ENCODE measurements at places on chromosomes 7 and 10.

DNA sequence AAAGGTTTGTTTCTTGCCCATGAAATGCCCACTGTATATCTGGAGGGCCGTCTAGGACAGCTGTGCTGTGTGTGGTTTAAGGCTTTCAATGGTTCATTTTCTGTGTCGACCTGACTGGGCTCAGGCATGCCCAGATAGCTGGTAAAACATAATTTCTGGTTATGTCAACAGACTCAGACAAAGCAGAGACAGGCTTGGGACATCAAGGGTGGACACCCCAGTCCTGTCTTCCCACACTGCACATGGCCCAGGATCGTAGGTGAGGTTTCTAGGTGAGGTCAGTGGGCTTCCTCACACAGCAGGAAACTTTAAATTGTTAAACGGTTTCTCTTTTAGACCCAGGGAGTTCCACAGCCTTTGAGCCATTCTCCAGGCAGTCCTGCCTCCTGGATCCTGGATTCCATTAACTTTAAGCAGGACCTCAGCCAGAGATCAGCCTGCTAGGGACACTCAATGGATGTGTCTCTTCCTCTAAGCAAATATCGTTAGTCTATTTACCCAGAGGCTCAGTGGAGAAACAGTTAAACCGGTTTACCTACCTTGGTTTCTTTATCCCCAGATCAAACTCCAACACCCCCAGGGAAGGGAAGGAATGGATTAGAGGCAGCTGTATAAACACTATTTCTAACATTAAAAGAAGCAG is 66.4 kb downstream of the ST8SIA6 start:
- no peak for DNase-seq

- no peak for DNase-seq
Observed at GRCh38 chr7:90859521-90859920, 263.4 kb downstream of the CDK14 start.

DNA sequence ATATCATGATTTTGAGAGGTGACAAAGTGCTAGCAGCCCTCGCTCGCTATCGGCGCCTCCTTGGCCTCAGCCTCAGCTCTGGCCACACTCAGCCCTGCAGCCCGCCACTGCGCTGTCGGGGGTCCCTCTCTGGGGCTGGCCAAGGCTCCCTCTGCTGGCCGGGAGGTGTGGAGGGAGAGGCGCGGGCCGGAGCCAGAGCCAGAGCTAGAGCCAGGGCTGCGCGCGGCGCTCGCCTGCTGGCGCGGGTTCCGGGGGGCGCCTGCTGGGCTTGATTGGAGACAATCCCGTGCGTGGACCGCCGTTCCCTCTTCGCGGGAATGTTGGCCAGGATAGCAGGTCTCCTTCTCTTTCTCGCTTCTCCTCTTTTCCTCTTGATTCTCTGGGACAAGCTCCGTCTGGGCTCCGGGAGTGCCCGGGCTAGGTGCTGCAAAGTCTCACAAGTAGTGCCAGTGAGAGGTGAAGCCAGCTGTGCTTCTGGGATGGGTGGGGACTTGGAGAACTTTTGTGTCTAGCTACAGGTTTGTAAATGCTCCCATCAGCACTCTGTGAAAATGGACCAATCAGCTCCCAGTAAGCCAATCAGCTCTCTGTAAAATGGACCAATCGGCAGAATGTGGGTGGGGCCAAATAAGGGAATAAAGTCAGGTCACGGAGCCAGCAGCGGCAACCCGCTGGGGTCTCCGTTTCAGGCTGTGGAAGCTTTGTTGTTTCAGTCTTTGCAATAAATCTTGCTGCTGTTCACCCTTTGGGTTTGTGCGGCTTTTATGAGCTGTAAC is 43.4 kb upstream of the ELMO1 start:
- DNase-seq = no peak

DNA sequence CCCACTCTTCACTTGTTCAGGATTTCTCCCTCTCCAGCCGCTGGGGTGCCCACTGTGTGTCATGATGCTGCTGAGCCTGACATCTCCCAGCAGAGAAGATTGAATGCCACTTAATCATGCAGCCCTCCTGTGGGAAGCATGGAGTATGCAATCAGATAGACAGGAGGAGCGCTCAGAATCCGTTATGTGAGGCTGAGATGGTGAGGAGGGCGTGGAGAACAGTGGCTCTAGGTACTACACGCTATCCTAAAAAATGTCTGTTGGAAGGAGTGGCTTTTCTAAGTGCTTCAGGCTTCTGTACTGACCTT is 334.3 kb downstream of the LRMDA start:
- DNase-seq = no peak

DNA sequence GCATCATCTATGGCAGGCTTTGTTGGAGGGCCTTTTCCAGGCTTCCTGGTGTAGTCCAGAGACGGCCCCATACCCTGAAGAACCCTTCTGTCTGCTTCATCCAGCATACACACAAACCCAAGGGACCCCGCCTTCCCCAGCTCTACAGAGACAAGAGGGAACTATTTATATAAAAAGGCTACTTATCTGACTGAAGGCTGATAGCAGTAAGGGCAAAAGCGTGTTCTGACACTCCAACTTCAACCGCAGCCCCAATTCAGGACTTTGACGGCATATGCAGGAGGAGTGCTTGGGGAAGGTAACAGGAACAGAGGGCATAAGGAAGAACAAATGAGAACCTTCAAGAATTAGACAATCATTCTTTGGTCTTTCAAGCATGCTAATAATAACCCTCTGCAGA is 21.0 kb downstream of the GNA12 start:
- no peak for DNase-seq

DNA sequence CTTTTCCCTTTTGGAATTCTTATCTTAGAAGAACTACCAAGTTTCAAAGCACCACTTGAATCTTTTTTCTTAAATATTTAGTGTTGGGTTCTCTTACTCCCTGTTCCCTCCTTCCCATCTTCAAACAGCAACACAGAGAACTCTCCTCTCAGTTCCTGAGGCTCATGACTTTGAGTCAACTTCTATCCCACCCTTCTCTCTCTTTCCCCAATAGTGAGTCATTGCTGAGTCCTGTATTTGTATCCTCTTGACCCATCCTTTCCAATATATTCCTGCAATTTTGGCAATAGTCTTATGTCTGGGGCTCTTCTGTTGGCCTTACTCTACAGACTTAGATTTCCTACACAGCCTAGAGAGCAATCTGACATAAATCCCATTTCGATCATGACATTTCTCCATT is 20.8 kb upstream of the JCAD start:
- no peak for DNase-seq

DNA sequence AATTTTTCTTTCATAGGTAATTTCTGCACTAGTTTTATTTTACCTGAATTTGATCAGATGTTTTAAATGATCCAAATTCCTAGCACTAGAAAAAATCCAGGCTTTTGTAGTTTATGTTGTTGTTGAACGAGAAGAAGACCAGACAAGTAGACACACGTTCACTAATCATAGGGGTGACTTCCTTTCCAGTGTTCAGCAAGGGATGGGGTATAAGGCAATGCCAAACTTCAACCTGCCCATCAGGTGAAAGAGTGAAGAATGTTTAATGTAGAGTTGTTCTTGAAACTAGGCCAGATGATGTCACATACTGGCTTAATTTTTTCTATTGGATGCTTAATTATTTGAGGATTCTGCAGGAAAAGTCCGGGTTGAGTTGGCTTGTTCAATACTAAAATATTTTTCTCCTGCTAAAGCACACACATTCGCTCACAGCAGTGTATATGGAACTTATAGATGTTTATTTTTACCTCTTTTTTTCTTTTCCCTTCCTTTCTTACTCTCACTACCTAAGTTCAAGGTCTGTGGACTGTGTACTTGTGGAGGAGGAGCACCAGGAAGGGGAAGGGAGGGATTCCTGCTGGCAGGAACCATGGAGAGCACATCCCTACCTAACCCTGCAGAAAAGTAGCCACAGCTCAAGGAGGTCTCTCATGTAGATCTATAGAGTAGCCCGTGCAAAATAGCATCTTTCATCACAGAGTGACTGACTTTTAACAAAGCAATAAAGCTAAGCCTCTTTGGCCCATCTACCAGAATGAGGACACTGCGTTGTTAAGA is 23.1 kb upstream of the AKR1E2 start:
- no peak for DNase-seq

- DNase-seq = no peak
Observed at GRCh38 chr10:110723224-110723891, 79.2 kb downstream of the RBM20 start.

GRCh38 chr10:132898391-132899053 is 43.8 kb downstream of the CFAP46 start:
- no peak for DNase-seq

GRCh38 chr10:114767986-114768821 is 53.4 kb upstream of the FHIP2A start:
- DNase-seq = no peak

GRCh38 chr10:94879214-94879613 is 59.2 kb upstream of the CYP2C9 start:
- DNase-seq = no peak

- peak; percentile 30 for DNase-seq
Observed at GRCh38 chr7:41624818-41625217, 78.1 kb downstream of the INHBA start.

- peak; percentile 1 for DNase-seq
Observed at GRCh38 chr7:123024989-123025758, 29.7 kb upstream of the TAS2R16 start.

GRCh38 chr7:44631458-44632115 is 25.2 kb downstream of the OGDH start:
- no peak for DNase-seq

DNA sequence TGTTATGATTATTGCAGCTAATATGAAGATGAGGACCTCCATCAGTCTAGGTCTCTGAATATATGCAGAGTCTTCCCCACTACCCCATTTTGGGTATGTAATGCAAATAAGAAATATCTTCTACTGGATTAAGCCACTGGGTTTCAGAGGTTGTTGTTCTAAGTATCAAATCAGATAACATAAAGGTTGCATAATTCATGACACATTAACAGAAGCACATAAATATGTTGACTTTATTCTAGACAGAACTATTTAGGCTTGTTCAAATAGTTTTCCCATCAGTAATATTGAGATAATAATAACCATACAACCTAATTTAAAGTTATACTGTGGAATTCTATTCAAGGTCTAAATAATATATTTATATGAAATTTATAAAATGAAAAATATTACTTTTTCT is 157.1 kb downstream of the ETV1 start:
- no peak for DNase-seq

DNA sequence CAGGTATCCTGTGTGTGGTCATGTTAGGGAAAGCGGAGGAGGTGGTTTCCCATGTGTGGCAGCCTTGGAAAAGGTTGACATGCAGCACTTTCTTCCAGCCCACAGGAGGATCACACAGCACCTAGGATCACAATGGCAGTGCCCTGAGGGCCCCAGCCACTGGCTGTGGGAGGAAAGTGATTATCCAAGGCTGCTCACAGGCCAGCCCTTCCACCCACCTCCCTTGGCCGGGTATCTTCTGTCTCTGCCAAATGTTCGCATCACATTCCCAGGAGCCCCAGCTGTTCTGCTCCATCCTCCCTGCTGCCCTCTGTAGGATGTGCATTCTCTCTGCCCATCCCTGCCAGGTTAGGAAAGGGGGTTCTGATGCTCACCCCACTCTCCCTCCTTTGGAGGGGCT is 2.5 kb upstream of the MLXIPL start:
- no peak for DNase-seq

DNA sequence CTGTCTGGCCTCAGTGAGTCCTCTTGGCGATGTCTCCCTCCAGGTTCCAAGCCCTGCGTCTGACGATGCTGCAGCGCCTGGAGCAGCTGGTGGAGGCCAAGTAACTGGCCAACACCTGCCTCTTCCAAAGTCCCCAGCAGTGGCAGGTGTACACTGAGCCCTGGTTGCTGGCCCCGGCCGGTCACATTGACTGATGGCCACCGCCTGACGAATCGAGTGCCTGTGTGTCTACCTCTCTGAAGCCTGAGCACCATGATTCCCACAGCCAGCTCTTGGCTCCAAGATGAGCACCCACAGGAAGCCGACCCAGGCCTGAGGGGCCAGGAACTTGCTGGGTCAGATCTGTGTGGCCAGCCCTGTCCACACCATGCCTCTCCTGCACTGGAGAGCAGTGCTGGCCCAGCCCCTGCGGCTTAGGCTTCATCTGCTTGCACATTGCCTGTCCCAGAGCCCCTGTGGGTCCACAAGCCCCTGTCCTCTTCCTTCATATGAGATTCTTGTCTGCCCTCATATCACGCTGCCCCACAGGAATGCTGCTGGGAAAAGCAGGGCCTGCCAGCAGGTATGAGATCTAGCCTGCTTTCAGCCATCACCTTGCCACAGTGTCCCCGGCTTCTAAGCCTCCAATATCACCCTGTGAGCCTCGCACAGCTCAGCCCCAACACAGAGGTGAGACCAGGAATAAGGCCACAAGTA is 7.3 kb upstream of the ZNF22 start:
- no peak for DNase-seq

DNA sequence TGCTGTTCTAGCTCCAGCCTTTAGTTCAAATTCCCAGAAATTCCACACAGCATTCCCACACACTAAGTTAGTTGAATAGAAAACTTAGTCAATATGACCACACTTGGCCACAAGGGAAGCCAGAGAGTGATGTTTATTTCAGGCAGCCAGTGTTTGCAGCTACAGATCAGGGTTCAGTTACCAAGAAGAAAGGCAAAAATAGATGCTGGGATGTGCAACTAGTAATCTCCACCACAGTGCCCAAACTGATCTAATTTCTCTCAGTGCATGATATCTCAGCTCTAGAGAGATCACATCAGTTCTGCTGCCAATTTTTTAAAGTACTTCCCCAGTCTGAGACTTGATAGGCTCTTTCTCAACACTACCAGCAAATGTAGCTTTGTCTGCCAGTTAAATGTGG is 17.6 kb downstream of the SLF2 start:
- no peak for DNase-seq

DNA sequence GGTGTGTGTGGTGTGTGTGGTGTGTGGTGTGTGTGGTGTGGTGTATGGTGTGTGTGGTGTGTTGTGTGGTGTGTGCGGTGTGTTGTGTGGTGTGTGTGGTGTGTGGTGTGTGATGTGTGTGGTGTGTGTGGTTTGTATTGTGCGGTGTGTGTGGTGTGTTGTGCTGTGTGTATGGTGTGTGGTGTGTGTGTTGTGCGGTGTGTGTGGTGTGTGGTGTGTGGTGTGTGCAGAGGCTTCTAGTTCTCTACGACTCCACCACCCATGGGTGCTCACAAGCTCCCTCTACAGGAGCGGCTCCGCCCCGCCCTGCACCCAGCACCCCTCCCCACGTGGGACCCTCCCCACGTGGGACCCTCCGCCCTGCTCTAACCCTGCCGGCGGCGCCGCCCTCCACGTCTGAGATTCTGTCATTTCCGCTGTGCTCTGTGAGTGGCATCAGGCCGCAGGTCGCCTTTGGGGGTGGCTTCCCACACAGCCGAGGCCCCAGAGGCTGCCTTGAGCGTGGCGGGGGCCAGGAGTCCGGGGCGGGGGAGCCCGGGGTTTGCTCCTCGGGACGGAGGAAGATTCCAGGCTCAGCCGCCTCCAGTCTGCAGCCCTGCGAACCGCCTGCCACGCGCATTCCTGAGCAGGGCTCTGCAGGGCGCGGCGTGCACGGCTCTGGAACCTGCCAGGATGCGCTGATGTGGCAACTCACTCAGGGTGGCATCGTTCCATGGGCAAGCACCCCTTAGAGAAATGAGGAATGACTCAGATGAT is 37.0 kb upstream of the DNAJB6 start:
- peak; percentile 42 for DNase-seq

DNA sequence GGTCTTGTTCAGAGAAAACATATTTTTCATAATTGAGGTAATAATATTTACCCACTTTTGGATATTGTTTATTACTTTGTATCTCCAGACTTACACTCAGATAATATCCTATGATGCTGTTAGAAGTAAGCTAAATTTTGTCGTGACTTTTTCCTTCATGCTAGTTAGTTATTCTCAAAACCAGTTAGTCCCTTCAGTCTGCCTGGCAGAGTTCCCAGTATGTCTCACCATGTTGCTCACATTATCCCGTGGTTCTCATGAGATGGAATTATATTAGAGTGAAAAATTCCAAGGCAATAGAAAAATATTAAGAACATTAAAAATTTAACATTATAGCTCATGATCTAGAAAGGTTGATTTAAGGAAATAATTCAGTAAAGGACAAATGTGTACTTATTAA is 81.5 kb upstream of the SMIM30 start:
- peak; percentile 66 for DNase-seq

Measured in fibroblast of skin of right quadriceps (primary cell).